ENCODE measurements at places on chromosomes 13 and 19. TPM values are rescaled to one million over a fixed set of nuclear protein-coding genes. Genes with fewer than 3 reads are reported as not detected.

TMPRSS9 gene
- total RNA-seq = not detected

ZBTB32 gene
- total RNA-seq = not detected

SLC17A7 gene
- 1.0 TPM for total RNA-seq

ZNF90 gene
- total RNA-seq = 4.4 TPM

PDE4C gene
- total RNA-seq = not detected

KLK3 gene
- total RNA-seq = 0.38 TPM

KANK3 gene
- 4.7 TPM for total RNA-seq

IGFL1 gene
- total RNA-seq = not detected

SIGLEC10 gene
- 1.5 TPM for total RNA-seq

LHB gene
- total RNA-seq = not detected

CCDC70 gene
- total RNA-seq = not detected

DNA sequence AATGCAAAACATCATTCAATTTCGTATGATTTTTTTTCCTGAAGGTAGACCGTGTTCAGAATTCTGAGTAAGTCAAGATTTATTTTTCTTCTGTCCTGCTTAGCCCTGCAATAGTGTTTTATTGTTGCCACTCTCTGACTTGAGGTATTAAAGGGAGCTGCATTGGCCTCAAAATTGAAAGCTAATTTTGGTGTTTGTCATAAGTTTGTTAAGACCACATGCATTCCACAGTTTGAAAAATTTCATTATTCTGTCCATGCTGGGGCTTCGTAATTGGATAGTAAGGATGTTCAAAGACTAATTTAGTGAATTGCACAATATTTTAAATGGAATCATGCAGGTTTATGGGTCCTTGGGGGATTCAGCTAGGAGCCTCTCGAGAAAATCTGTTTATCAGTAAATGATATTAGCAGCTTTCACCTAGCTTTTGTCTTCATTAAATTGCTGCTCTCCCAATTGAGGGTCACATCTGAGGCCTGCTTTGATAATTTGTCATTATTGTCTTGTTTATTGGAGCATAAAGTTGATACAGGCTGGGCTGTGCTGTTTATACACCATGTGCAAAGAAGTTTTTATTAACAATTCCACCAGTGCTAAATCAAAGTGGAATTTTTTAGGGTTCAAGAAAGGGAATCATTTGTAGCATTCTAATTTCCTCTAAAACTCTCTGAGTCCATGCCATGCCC is 339.8 kb upstream of the OBI1 start:
- no peak for DNase-seq
- H3K4me3 ChIP-seq = no peak overlapping the region

- no peaks in the 10 kb centered on the region for H3K27me3 ChIP-seq
- H3K4me3 ChIP-seq = no peak overlapping the region
- H3K27ac ChIP-seq = no peak overlapping the region
Measured at GRCh38 chr13:106402866-106403265, 132.6 kb downstream of the EFNB2 start.

- H3K4me3 ChIP-seq = peak overlapping the region; percentile 30
- H3K27ac ChIP-seq = no peak overlapping the region
- DNase-seq = no peak
Measured at GRCh38 chr19:14472202-14472938, 2.8 kb downstream of the PTGER1 start.

- H3K36me3 ChIP-seq = no peaks in the 10 kb centered on the region
- no peaks in the 10 kb centered on the region for H3K27me3 ChIP-seq
- no peak overlapping the region for H3K27ac ChIP-seq
- no peak overlapping the region for H3K4me3 ChIP-seq
Measured at GRCh38 chr13:34886121-34886875, 55.8 kb upstream of the NBEA start.

DNA sequence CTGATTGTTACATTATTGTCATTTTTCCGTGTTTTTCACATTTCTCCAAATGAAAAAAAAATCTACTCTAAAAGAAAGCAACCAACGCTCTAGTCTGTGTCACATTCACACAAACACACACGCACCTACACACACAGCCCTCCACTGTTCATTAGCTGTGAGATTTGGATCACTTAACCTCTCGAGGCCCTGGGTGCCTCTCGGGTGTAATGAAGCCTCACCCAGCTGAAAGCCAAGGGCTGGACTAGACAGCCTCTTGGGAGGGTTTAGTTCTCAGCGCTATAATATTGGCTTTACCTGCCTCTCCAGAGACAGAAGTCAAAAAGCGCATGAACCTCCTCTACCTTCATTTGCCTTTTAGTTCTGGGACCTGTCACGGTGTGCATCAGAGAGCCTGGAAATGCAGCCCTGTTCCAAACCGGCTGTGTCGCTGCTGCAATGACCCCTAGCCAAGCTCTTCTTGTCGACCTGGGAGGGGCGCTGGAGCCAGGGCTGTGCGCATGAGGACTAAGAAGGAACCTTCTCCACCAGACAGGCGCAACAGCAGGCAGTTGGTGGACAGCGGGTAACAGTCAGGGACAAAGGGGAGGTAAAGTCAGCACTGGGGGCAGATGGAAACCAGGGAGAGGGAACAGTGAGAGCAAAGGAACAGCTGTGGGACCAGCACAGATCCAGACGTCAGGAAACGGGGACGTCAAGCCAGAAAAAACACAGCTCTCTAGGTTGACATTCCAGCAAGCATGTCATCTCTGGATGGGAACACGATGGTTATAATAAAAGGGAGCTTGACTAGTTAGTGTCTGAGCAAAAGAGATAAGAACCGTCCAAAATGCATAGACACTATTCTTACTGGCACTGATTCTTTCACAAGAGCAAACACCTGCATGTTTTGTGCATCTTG is 375.9 kb downstream of the EFNB2 start:
- H3K27me3 ChIP-seq = no peaks in the 10 kb centered on the region
- no peaks in the 10 kb centered on the region for H3K36me3 ChIP-seq
- no peaks in the 10 kb centered on the region for H3K4me1 ChIP-seq
- no peak overlapping the region for H3K27ac ChIP-seq
- no peak overlapping the region for H3K4me3 ChIP-seq

DNA sequence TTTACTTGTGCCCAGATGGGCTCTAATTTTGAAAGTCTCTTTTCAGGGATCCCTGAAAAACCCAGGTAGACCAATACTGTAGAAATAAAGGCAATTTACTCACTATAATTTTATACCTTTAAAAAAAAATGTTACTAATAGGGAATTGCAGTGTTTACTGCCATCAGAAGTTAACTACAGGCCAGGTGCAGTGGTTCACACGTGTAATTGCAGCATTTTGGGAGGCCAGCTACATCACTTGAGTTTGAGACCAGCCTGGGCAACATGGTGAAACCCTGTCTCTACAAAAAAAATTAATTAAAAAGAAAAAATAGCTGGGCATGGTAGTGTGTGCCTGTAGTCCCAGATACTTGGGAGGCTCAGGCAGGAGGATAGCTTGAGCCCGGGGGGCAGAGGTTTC is 10.2 kb downstream of the USP12 start:
- no peak overlapping the region for H3K27ac ChIP-seq
- no peak for DNase-seq
- H3K4me3 ChIP-seq = no peak overlapping the region
- no peaks in the 10 kb centered on the region for H3K27me3 ChIP-seq
- H3K36me3 ChIP-seq = no peaks in the 10 kb centered on the region

- no peaks in the 10 kb centered on the region for H3K36me3 ChIP-seq
- no peak overlapping the region for H3K27ac ChIP-seq
- DNase-seq = no peak
- no peaks in the 10 kb centered on the region for H3K27me3 ChIP-seq
- peaks cover 12% of the 10 kb centered on the region for H3K4me1 ChIP-seq
Measured at GRCh38 chr13:94308832-94309231, 170.7 kb downstream of the DCT start.

DNA sequence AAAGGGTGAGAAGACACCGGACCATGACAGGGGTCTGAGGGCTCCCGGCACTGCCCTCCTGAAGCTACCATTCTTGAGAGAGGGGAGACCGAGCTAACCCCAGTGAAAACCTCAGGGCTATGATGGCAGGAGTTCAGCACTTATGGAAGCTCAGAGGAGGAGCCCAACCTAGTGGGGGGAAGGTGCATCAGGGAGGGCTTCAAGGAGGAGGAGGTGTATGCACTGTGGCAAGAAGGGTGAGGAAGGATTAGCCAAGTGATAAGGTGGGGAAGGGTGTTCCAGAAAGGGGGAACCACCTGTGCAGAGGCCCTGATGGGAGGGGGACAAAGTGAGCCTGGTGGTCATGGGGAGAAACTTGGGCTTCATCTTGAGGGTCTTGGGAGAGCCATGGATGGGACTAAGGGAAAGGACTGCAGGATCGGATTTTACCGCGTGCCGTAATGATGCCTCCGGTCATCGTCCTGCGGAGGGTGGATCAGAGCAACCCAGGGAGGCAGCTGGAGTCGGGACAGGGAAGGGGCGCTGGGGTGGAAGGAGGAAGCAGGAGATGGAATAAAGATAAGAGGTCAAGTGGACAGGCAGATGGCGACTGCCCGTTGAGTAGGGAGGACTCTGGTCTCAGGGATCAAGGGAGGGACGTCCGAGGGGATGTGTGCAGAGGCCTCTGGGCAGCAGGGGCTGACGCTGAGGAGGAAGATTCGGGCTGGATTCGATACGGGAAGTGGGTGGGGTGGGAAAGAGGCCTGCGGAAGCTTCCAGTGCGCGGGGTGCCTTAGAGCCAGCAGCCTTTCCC is 13.3 kb upstream of the PSMD8 start:
- H3K4me1 ChIP-seq = peaks cover 21% of the 10 kb centered on the region
- no peaks in the 10 kb centered on the region for H3K36me3 ChIP-seq
- no peak for DNase-seq
- H3K27me3 ChIP-seq = peaks cover 19% of the 10 kb centered on the region

- DNase-seq = no peak
- no peaks in the 10 kb centered on the region for H3K4me1 ChIP-seq
- no peaks in the 10 kb centered on the region for H3K27me3 ChIP-seq
- no peaks in the 10 kb centered on the region for H3K36me3 ChIP-seq
- no peak overlapping the region for H3K27ac ChIP-seq
Measured at GRCh38 chr13:33683376-33683775, 134.6 kb upstream of the RFC3 start.

- peaks cover 20% of the 10 kb centered on the region for H3K4me1 ChIP-seq
- no peak for DNase-seq
- H3K27me3 ChIP-seq = peaks cover 33% of the 10 kb centered on the region
- no peak overlapping the region for H3K27ac ChIP-seq
- no peak overlapping the region for H3K4me3 ChIP-seq
Measured at GRCh38 chr19:18599485-18599884, 7.1 kb downstream of the CRLF1 start.

DNA sequence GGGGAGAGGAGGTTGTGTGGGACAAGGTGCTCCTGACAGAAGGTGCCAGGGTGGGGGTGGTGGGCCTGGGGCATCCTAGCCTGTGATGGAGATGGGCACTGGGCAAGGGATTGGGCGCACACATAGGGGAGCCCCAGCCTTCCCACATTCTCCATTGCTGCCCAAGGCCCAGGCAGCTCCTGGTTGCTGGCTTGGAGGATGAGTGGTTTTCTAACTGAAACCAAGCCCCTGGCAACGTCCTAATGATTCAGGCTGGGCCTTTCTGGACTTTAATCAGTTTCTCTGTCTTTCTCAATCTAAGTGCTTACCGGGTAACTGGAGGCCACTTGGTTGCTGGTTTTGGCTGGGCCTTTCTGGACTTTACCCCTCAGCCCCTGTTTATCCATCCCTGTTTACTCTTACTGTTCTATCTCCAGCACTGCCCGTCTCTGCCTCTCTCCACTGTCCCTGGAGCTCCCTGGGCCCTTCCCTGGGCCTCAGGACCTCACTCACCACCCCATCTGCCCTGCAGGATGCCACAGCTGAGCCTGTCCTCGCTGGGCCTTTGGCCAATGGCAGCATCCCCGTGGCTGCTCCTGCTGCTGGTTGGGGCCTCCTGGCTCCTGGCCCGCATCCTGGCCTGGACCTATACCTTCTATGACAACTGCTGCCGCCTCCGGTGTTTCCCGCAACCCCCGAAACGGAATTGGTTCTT is 354 bp downstream of the CYP4F3 start:
- H3K4me3 ChIP-seq = no peak overlapping the region
- H3K36me3 ChIP-seq = no peaks in the 10 kb centered on the region
- H3K4me1 ChIP-seq = peaks cover 24% of the 10 kb centered on the region
- peak overlapping the region; percentile 48 for H3K27ac ChIP-seq
- DNase-seq = no peak

DNA sequence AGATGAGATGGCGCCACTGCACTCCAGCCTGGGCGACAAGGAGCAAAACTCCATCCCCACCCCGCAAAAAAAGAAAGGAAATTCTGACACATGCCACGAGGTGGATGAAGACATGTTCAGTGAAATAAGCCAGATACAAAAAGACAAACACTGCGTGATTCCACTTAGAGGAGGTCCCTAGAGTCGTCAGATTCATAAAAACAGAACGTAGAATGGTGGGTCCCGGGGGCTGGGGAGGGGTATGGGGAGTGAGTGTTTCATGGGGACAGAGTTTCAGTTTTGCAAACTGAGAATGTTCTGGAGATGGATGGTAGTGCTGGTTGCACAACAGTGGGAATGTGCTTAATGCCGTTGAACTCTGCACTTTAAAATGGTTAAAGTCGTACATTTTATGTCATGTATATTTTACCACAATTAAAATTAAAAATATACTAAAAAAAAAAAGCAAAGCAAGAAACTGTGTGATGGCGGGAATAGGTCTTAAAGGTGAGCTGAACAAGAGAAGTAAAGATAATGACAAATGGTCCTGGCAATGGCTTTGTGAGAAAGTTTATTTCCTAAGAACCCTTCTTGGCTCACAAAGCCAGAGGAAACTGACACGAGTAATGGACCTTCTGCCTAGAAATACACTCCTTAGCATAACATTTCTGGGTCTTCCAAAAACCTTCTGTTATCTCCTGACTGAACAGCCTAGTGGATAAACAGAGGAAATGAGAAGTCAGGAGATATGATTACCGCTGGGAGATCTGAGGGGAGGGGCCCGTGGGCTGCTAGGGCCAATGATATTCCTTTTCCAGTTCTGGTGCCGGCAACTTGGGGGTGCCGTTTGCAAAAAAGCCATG is 4.2 kb upstream of the SPC24 start:
- peak; percentile 80 for DNase-seq
- peak overlapping the region; percentile 54 for H3K27ac ChIP-seq
- H3K27me3 ChIP-seq = no peaks in the 10 kb centered on the region
- no peak overlapping the region for H3K4me3 ChIP-seq
- peaks cover 18% of the 10 kb centered on the region for H3K4me1 ChIP-seq

DNA sequence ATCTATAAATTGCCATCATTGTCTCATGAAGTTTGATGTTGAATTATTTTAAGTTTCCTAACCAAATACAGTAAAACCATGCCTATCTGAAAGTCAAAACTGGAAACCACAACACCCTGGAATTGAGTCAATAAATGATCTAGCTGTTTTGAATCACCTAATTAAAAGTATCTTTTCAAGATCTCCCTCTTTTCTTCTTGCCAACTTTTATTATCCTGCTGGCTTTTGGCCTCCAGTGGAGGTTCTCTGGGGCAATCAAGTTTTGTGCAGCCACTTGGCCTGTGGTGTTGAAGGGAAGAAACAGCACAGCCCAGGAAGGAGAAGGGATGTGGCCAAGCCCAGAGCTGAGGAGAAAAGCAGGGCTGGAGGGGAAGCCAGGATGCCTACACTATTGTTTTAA is 255.4 kb downstream of the COG6 start:
- H3K4me3 ChIP-seq = no peak overlapping the region
- no peaks in the 10 kb centered on the region for H3K36me3 ChIP-seq
- H3K4me1 ChIP-seq = peaks cover 25% of the 10 kb centered on the region
- no peak overlapping the region for H3K27ac ChIP-seq
- no peaks in the 10 kb centered on the region for H3K27me3 ChIP-seq
- no peak for DNase-seq

GRCh38 chr19:2355168-2356035 is 4.7 kb upstream of the TMPRSS9 start:
- peaks cover 16% of the 10 kb centered on the region for H3K27me3 ChIP-seq
- no peak overlapping the region for H3K4me3 ChIP-seq
- H3K4me1 ChIP-seq = peaks cover 5% of the 10 kb centered on the region
- no peak for DNase-seq
- peaks cover 34% of the 10 kb centered on the region for H3K36me3 ChIP-seq
- no peak overlapping the region for H3K27ac ChIP-seq

GRCh38 chr13:98274921-98275487 is 97.9 kb upstream of the RNF113B start:
- no peak overlapping the region for H3K27ac ChIP-seq
- no peak for DNase-seq
- no peak overlapping the region for H3K4me3 ChIP-seq
- H3K4me1 ChIP-seq = no peaks in the 10 kb centered on the region

All from suprapubic skin (tissue), 4 donors.